ENCODE measurements at places on chromosomes 11 and 22.

DNA sequence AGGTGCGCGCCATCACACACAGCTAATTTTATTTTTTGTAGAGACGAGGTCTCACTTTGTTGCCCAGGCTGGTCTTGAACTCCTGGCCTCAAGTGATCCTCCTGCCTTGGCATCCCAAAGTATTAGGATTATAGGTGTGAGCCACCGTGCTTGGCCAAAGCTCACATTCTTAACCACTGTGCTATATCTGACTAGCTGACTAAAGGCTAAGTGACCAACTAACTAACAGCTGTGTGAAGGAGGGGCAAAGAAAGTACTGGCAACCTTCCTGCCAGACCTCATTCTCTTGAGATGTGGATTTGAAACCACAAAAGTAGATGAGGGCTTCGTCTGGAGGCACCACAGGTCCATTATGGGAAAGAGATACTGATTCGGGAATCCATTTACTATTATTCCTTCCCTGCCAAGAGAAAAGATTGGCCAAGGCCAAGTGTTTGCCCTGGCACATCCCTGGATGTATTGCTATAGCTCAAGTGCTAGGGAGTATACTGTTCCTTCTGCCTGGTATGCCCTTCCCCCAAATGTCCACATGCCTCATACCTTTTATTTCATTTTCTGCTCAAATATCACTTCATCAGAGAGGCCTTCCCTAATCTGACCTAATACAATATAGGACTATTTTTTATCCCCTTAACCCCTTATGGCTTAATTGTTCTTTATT is 52.7 kb upstream of the RRM1 start:
- DNase-seq, result no peak

- no peak for DNase-seq
These were observed 29.6 kb downstream of the PAK1 start for GRCh38 chr11:77444261-77444660.

GRCh38 chr11:118265954-118266353 is 1.9 kb upstream of the MPZL2 start:
- no peak for DNase-seq

- DNase-seq, result no peak
These were observed 10.6 kb upstream of the PAX6 start for GRCh38 chr11:31821766-31822165.

DNA sequence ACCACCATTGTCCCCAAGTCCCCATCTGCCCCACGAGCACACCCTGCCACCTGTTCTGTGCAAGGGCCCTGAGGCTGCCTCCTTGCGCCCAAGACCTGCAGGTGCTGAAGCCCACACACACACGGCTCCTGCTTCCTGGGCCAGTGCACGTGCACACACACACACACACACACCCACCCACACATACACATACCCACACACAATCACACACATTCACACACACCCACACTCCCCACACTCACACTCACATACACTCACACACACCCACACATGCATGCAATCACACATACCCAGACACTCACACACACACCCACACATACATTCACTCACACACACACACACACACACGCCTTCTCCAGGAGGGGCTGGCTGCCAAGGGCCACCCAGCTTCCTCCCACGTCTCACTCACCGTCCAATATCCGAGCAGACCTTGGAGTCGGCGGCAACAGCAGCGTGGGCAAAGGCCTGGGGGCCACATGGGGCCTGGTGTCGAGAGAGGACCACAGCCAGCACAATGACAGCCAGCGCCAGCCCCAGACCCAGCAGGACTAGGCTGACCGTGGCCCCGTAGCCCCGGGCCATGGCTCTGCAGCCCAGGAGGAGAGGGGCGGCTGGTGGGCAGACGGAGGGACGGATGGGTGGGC is 616 bp downstream of the GGT5 start:
- no peak for DNase-seq

DNA sequence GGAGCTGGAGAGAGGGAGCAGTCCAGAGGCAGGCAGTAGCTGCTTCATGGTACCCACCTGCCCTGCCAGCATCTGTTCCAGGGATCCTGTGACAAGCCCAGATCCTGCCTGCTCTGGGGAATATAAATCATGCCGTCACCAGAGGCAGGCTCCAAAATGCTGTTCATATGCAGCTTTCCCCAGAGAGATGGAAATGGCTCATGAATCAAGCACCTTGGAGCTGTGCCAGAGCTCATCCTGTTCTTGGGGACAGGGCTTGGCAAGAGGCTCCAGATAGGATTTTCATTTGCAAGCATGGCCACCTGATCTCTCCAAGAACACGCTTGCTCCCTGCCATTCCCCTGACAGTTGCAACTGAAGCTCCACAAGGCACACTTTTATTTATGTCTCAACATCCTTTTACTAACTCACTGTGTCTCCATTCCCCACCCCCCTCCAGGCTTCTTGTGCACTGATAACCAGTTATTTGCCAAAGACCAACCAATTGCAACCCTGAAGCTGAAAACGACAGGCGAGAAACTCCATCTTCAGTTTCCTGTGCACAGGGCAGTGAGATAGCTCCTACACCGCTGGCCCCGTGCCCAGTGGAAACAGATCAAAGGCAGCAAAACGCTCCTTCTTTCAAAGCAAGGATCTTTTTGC is 115.8 kb upstream of the PITPNB start:
- no peak for DNase-seq

DNA sequence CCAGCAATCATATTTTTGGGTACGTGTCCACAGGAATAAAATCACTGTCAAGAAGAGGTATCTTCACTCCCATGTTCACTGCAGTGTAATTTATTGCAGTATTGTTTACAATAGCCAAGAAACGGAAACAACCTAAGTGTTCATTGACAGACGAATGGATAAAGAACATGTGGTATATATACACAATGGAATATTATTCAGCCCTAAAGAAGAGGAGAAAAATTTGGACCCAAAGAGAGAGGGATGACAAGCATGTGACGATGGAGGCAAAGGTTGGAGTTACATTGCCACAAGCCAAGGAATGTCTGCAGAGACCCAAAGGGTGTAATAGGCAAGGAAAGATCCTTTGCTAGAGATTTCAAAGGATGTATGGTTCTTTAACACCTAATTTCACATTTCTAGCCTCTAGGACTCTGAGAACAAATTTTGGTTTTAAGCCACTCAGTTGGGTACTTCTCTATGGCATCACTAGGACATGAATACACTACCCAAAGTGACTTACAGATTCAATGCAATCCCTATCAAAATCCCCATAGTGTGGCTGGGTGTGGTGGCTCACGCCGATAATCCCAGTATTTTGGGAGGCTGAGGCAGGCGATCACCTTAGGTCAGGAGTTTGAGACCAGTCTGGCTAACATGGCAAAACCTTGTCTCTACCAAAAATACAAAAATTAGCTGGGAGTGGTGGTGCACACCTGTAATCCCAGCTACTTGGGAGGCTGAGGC is 31.1 kb upstream of the TOP3B start:
- no peak for DNase-seq

DNA sequence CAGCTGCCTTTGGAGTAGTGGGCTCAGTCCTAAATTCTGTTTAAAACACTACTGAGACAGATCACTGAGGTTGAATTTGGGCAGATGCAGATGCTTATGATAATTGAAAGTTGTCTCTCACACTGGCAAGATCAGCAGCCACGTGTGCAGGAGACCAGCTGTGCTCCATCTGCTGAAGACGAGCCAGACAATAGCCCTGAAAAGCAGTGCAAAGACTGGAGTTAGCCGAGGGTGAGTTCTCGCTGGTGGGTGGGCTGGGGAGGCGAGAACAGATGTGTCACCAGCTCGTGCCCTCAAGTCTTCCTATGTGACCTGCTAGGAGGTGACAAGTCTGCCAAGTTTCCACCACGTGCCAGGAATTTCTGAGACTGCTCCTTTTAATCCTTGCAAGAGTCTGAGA is 661.3 kb upstream of the B3GAT1 start:
- DNase-seq, result no peak

DNA sequence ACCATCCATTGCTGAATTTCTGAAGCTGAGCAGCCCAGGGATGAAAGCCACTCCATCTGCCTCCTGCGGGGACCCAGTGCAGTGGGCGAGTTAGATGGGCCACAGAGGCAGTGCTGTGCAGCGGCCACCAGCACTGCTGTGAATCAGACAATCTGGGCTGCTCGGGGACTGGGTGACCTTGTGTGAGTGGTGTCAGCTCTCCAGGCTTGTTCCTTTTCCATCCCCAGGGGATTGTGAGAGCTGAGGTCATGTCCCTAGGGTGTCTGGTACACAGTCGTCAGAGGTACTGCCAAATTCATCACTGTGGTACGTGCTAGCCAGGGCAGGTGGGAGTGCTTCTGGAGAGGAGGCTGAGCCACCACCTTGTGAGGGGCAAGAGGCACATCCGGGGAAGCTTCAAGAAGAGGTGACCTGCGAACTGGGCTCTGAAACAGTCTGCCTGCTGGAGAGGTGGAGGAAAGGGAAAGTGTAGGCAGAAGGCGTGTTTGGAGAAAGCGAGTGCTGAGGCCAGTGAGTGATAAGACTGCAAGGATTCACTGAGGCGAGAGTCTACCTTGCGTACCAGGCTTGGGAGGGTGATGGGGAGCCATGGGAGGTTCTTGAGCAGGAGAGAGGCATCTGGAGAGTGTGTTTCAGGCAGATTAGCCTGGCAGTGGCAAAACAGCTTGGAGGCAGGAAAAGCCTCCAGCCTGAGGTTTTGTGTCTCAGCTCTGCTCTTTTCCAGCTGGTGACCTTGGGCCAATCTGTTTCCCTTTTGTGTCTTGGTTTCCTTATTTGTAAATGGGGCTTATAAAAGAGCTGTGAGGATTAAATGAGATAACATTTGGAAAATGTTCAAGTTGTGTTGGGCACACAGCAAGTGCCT is 22.7 kb downstream of the CACNA1I start:
- no peak for DNase-seq

DNA sequence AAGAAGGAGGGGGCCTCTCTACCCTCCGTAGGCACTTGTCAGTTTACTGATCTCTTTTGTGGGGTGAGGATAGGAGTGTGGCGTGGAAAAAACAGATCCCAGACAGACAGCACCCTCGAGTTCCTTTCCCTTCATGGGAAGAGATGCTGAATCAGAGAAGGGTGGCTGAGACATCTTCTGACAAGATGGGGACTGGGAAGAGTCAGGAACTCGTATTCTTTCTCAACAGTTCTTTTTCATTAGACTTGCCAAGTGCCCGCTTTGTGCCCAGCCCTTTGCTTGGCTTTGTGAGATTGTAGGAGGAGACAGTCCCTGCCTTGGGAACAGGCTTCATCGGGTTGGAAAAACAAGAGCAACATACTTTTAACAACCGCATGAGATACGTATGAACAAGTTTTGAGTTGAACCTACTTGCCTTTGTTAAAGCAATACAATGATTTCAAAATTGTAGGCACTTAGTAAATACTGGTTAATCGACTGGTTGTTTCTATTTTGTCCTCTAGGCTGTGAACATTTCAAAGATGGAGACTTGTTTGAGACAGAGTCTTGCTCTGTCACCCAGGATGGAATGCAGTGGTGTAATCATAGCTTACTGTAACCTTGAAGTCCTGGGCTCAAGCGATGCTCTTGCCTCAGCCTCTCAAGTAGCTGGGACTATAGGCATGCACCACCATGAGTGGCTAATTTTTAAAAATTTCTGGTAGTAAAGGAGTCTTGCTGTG is 1.1 kb downstream of the RRM1 start:
- DNase-seq, result peak; percentile 54

- peak; percentile 22 for DNase-seq
These were observed 5.2 kb upstream of the SLC15A3 start for GRCh38 chr11:60957188-60957587.

DNA sequence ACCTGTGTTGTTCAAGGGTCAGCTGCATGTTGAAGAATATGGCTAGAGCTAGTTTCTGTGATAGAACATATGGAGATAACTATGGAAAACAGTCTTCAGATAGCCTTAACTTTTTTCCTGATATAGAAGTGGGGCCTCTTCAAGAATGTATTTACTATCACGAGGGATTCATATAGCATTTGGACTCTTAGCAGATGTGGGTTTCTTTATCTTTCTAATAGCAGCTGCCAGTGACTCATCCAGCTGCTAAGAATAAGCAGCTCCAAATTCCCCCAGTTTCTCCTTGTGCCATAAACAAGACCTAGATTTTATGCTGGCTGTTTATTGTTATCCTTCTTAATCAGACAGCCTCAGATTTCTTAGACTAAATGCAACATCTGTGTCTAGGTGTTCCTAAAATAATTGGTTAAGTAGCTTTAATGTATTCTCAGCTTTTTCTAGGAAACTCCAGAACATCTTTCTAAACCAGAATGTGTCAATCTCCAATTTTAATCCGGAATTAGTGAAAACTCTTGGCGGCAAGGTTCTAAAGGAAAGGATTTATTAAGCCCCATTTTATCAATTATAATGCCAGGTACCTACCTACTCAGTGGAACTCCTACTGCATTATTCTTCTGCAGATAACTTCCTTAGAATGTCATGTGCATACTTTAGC is 119.8 kb downstream of the CSTPP1 start:
- DNase-seq, result no peak
